ENCODE measurements at places on chromosomes 7 and 10.

DNA sequence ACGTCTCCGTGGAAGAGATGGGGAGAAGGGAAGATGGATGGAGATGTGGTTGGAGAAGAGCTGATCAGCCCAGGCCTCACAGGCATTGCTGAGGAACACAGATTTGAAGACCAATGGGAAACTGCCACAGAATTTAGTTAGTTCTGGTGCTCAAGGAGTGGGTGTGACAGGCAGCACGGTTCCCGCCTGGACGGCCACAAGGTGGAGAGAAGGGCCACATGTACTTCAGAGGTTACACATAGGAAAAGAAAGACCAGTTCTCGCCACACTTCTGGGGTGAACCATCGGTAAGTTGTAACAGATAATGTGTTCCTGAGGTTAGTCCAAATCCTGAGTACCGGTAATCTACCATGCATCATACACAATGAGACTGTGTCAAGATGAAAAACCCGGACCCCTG is 29.5 kb upstream of the GJD4 start:
- DNase-seq, result no peak

GRCh38 chr10:113494761-113495160 is 58.1 kb upstream of the HABP2 start:
- DNase-seq, result no peak

DNA sequence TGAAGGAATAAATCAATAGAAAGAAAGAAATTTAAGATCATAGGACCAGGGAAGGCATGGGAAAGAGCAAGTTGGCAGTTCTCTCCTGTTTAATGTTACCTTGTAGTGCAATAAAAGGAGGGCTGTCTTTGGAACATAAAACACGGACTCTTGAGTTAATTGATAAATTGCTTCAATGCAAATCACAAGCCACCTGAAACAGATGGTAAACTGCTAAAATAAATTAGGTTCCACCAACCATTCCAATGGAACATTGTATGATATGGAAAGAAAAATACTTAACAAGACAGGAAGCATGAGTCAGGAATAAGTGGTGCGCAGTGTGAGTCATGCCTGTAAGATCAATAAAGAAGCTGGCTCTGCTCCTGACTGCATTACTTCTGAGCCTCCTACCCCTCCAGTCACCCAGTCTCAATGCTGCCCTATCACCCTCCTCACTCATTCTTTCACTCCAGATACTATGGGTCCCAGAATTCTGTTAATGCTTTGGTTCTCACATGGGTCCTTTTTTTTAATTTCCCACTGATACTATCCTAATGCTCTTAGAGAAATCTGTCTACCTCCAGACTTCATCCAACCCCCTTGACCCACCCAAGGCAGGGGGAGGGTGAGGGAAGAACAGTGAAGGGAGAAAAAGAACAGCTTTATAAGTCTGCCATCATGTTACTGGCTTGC is 78.9 kb downstream of the LRRC17 start:
- peak; percentile 74 for DNase-seq

- DNase-seq, result no peak
These were observed 81.5 kb downstream of the SRPK2 start for GRCh38 chr7:105307163-105307672.

GRCh38 chr10:25815236-25815635 is 118.8 kb upstream of the MYO3A start:
- DNase-seq, result no peak

DNA sequence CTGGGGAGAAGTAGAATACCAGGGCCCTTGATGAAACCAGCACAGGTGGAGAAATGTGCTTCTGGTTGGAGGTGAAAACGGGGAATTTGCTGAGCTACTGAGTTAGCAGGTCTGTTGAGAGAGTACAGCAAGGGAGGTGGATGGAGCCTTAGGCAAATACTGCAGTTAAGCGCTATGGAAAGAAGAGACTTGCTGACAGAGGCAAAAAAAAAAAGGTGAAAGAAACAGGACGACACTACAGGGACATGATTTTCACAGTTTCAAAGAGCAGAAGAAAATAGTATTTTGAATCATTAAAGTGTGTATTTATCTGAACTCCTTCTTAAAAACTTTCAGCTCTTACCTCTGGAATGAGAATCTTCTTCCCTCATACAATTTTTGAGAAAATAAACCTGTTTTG is 159.5 kb downstream of the DNAH11 start:
- DNase-seq, result no peak

GRCh38 chr10:114631666-114632417 is 26.2 kb downstream of the ABLIM1 start:
- DNase-seq, result no peak

GRCh38 chr7:27917774-27918314 is 177.9 kb downstream of the TAX1BP1 start:
- DNase-seq, result peak; percentile 10

- no peak for DNase-seq
These were observed 33.3 kb upstream of the FXYD4 start for GRCh38 chr10:43338117-43338516.

GRCh38 chr10:10233229-10233628 is 784.4 kb upstream of the CELF2 start:
- DNase-seq, result no peak

GRCh38 chr7:103630318-103630717 is 184.3 kb upstream of the SLC26A5 start:
- DNase-seq, result no peak

DNA sequence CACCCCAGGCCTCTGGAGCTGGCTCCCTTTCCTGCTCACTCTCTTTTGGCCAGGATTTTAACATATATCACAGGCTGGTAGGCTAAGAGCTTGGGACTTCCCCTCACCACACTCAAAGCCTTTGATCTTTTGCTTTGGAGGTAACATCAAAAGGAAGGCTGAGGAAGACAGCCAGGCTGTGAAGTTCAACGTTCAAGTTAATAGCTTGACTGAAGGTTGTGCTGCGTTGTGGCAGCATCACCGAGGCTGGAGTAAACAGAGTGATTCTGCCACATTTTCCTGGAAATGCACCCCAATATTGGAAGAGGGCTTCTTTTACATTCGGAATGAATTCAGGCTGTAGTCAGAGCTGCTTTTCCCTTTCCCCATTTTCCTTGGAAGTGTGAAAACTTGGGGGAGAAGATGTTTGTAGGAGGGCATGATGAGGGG is 57.3 kb downstream of the TCF7L2 start:
- no peak for DNase-seq

DNA sequence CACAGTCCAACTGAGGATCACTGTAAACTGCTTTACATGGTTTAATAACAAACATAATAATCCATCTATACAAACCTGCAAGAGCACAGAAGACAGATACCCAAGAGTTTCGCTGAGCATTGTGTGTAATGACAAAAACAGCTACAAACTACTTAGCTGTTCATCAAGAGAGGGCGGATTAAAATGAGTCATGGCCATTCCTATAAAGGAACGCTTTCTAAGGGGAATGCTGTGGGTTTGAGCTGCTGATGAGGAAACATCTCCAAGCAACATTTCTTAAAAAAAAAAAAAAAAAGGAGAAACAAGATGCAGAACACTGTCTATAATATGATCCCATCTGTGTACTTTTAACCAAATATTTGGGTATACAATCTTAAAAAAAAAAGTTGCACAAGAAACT is 33.8 kb downstream of the VOPP1 start:
- peak; percentile 85 for DNase-seq

DNA sequence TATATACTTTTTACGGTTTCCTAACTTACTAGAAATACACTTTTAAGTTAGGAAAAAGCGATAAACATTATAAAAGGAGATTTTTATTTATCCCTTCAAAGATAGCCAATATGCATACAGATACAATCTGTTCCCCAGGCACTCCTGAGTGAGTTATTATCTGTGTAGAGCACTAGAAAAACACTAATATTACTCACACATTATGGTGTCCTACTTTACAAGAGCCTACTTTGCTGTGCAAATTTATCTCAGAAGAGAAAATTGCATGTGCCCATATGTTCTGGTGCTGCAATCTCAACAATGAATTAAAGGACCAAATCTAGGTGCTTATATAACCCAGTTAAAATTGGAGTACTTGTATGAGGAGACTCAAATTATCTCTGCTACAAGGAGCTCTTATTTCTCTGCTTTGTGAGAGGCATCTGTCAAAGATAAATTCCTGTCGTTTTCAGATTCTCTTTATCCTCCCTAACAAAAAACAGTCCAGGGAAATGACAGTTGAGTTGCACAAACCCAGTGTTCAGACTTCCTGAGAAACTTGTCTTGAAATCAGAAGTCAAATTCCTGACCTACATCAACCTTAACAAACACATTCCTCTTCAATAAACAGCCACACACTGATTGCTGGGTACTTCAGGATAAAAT is 28.9 kb downstream of the CPA1 start:
- DNase-seq, result no peak
